ENCODE measurements at places on chromosomes 5 and 9. TPM values are rescaled to one million over a fixed set of nuclear protein-coding genes. Genes with fewer than 3 reads are reported as not detected.

DNA sequence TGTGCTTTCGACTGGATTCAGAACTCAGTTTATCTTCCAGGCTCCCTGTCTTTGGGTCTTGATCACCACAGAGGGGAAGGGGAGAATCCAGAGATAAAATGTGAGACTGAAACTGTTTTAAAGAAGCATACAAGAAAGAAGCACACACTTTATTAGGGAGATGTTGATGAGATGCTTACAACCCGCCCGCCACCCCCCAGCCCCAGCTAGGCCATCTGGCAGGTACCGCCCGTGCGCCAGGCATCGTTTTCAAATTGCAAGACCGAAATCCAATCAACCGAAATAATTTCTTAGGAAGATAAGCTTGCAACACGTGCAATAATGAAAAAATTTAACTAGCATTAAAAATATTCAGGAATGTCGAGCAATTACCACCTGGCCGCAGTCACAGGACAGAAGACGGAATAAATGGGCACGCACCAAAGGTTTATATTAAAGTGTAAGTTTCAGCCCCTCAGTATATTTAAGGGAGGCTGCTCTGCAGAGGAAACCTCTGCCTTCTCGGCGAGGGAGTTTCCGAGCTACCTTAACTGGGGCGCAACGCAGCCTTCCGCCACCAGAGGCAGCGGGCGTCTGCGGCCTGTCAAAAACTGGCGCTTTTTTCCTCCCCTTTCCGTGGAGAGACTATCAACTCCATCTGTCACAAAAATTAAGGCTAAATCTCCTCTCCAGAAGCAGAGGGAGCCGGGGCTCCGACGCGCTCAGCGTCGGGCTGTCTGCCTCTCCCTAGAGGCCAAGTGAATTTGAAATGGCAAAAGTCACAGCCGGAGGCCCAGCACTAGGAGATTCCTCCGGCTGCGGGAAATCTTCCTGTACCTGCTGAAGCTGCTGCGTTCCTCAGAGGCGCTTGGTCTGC is 996 bp upstream of the GAS1 start:
- peaks cover 21% of the 10 kb centered on the region for H3K4me1 ChIP-seq
- H3K36me3 ChIP-seq, result peaks cover 3% of the 10 kb centered on the region
- peak overlapping the region; percentile 78 for H3K4me3 ChIP-seq
- peaks cover 25% of the 10 kb centered on the region for H3K27me3 ChIP-seq

DNA sequence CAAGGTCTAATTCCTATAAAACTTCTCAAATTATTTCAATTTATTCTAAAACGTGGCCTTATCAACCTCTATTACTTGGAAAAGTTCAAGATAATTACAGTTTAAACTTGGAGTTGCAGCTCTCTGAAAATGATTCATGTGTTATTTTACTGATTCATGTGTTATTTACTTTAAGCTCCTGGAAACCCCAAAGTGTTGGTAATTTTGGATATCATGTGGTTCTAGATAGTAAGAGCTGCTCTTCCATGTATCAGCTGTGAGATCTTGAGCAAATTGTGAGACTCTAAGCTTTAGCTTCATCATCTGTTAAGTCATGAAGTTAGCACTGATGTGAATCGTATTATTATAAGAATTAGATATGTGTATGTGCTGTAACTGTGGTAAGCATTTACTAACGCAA is 749.2 kb downstream of the TLE4 start:
- no peak for DNase-seq
- no peaks in the 10 kb centered on the region for H3K36me3 ChIP-seq
- no peak overlapping the region for H3K27ac ChIP-seq
- H3K4me3 ChIP-seq, result no peak overlapping the region
- H3K27me3 ChIP-seq, result no peaks in the 10 kb centered on the region

The KIF4B gene
- total RNA-seq, result not detected

DNA sequence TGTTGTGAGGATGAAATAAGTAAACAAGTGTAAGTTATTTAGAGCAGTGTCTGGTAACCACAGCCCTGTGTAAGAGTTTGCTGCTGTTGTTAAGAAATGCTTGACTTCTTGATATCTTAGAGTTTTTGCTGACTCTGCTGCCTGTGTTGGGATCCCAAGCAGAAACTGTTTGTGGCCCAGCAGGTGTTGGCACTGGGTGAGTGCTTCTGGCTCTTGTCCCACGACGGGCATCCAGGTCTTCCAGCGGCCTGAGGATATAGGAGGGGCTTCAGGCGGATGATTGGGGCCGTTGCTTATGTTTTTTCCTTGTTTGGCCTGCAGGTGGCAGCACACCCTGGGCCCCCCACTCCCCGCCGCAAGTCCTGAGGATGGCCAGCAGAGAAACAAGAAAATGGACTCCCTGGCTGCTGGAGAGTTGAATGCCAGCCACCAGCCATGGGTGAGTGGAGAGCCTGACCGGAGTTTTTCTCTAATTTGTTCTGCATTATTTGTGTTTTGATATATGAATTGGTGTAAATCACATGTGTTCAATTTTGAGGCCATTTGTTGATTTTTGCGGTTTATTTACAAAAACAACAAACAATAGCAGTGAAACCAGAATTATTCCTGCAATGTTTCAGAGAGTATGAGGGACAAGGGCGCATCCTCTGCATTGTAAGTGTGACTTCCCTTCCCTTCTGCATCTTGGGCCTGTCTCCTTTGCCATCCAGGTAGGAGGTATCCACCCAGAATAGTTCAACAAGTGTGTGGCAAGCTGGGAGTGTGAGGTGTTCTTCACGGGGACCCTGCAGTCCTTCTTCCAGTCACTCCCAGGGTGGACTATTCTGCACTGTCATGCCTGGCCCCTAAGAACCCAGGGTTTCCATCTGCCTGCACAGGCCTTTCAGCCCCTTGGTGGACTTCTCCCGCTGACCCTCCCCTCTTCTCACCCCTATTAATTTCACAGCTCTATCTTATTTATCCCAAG is 50.3 kb downstream of the SLC22A5 start:
- H3K27me3 ChIP-seq, result no peaks in the 10 kb centered on the region
- H3K4me1 ChIP-seq, result peaks cover 95% of the 10 kb centered on the region
- peak; percentile 72 for DNase-seq

The NOTCH1 gene
- total RNA-seq, result 59.8 TPM

The PAEP gene
- not detected for total RNA-seq

The STC2 gene
- 21.3 TPM for total RNA-seq

GRCh38 chr5:139688751-139689372 is 40.7 kb downstream of the CXXC5 start:
- peaks cover 6% of the 10 kb centered on the region for H3K27me3 ChIP-seq
- no peak overlapping the region for H3K4me3 ChIP-seq
- no peaks in the 10 kb centered on the region for H3K4me1 ChIP-seq
- DNase-seq, result no peak

DNA sequence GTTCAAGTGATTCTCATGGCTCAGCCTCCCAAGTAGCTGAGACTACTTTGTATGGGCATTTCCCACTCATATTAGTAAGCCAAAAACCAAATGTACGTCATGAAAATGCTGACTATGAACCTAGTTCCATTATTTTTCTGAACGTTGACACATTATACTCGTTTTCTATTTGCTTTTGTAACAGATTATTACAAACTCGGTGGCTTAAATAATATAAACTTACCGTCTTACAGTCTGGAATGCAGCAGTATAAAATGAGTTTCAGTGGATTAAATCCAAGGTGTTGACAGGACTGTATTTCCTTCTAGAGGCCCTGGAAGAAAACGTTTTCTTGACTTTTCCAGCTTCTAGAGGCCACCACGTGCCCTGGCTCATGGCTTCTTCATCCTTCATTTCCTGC is 517.0 kb downstream of the GADD45G start:
- H3K4me3 ChIP-seq, result no peak overlapping the region
- no peaks in the 10 kb centered on the region for H3K36me3 ChIP-seq
- H3K4me1 ChIP-seq, result no peaks in the 10 kb centered on the region
- H3K27me3 ChIP-seq, result peaks cover 29% of the 10 kb centered on the region
- H3K27ac ChIP-seq, result no peak overlapping the region

The TGFBI gene
- not detected for total RNA-seq

DNA sequence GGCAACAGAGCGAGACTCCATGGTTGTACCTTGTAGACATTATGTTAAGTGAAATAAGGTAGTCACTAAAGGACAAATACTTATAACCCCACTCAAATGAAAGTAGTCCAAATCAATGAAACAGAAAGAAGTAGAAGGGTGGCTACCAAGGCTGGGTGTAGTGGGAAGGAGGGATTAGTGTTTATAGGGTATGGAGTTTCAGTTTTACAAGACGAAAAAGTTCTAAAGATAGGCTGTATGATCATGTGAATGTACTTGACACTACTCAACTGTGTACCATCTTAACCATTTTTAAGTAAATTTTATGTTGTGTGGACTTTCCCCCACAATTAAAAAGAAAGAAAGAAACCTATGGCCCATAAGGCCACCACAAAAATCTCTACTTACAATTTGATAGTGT is 32.2 kb downstream of the ALDH7A1 start:
- no peak overlapping the region for H3K27ac ChIP-seq
- DNase-seq, result no peak
- no peak overlapping the region for H3K4me3 ChIP-seq
- H3K36me3 ChIP-seq, result no peaks in the 10 kb centered on the region

DNA sequence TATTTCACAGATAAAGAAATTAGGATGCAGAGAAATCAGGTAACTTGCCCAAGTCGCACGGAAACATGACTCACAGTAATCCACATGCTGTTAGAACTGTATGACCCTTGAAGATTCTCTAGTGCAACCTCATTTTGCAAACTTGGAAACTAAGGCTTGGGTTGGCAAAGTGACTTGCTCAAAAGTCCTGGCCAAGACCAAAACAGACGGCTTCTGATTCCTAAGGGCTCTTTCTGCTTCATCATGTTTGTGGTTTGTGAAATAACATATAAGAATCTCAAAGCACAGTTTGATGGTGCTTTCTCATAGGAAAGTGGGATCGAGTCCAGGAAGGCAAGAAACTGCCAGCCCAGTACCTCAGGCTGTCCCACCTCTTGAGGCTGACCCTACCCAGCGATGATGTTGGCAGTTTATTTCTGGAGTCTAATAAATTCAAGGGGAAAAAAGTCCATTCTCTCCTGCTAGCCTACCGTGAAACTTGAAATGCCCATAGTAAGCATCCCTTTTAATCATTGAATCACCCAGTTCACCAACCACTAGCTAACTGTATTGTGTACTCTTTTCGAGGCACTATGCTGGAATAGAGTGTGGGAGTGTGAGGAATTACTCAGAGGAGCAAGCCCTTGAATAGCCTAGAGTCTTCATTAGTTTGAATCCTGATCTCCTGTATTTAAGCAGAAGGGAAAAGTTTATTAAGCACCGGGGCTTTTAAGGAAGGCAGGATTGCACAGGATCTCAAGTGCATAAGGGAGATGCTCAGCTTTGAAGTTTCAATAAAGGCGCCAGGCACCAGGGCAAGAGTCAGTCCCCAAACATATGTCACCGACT is 14.1 kb downstream of the CAPSL start:
- peaks cover 50% of the 10 kb centered on the region for H3K4me1 ChIP-seq
- H3K36me3 ChIP-seq, result peaks cover 7% of the 10 kb centered on the region
- no peak for DNase-seq
- H3K27ac ChIP-seq, result peak overlapping the region; percentile 64
- peaks cover 5% of the 10 kb centered on the region for H3K27me3 ChIP-seq
- peak overlapping the region; percentile 62 for H3K4me3 ChIP-seq

DNA sequence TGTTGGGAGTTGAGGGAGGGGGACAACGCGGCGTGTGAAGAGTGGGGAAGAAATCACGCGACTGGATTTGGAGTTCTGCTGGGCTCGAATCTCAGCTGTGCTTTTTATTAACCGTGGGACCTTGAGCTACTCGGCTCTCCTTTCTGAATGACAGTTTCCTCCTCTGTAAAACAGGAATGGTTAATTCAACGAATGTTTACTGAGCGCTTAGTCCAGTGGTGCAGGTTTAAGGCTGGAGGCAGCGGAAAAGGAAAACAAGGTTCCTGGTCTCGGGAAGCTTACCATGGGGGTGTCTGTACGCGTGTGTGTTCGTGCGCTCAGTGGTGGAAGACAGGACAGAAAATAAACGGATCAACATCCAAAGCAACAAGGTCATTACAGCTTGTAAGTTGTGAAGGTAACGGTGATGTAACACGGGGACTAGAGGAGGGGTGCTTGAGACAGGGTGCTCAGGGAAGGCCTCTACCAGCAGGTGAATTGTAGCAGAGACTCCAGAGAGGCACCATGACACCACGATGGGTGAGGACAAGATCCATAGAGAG is 277 bp downstream of the EIF4E1B start:
- no peak overlapping the region for H3K27ac ChIP-seq
- no peaks in the 10 kb centered on the region for H3K36me3 ChIP-seq
- peaks cover 78% of the 10 kb centered on the region for H3K27me3 ChIP-seq

DNA sequence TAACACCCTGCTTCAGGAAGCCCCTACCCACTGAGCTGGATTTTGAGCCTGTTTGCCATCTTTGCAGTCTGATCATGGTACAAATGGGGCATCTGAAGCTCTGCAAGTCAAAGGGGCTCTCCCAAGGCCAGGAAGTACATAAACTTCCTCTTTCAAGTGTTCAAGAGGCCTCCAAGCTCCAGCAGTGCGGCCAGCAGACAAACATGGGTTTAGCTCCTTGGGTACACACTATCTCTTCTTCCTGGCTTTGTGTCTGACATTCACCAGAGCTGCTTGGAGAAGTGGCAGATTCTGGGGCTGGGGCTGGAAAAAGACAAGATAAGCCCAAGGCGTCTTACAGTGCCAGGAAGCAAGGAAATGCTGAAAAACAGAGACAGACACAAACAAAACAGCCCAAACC is 34.1 kb downstream of the LAMC3 start:
- peaks cover 3% of the 10 kb centered on the region for H3K27me3 ChIP-seq
- DNase-seq, result no peak
- H3K36me3 ChIP-seq, result no peaks in the 10 kb centered on the region
- no peak overlapping the region for H3K27ac ChIP-seq

DNA sequence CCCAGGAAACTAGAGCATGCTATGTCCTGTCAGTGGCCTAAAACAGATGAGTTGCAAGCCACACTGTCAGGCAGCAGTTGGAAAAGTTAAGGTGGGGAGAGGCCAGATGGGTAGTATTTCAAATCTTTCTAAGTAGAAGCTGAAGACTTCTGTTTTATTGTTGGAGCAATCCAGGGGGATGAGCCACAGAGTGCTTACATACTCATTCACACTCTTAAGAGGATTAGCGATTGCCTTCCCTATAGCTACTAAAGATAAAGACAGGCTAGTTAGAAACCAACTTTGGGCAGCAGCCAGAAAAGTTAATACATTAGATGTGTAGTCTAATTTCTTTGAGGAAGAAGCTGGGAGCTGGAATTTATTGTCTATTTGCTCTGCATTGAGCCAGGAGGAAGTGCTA is 61.7 kb upstream of the ELAVL2 start:
- no peaks in the 10 kb centered on the region for H3K4me1 ChIP-seq
- H3K4me3 ChIP-seq, result no peak overlapping the region
- no peaks in the 10 kb centered on the region for H3K36me3 ChIP-seq
- H3K27ac ChIP-seq, result no peak overlapping the region
- no peaks in the 10 kb centered on the region for H3K27me3 ChIP-seq
- no peak for DNase-seq

Measured in activated CD4-positive, alpha-beta memory T cell treated with anti-CD3 and anti-CD28 coated beads, Interleukin-2, amount 10 ng/mL, durations not matched to agents 7 days and 5 days (primary cell).